ENCODE measurements at places on chromosomes 2 and 18.

DNA sequence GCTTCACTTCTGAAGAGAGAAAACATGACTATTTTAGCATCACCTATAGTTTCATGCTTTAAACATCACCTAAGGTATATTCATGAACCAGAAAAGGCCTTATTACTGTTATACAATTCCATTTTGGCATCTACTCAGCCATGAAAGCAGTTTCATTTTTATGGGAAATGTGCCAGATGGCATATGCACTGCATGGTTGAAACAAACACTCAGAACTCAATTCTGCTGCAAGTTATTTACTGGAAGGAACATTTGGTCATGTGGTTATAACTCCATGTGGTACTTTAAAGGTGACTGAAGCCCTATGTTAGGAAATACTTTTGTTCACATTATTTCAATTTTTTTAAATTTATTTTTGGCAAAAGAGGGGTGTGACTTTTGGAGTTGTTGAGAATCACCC is 287.5 kb upstream of the CRIM1 start:
- no peak for DNase-seq

- no peak for DNase-seq
These were observed 214.2 kb downstream of the SOCS6 start for GRCh38 chr18:70503060-70503459.

DNA sequence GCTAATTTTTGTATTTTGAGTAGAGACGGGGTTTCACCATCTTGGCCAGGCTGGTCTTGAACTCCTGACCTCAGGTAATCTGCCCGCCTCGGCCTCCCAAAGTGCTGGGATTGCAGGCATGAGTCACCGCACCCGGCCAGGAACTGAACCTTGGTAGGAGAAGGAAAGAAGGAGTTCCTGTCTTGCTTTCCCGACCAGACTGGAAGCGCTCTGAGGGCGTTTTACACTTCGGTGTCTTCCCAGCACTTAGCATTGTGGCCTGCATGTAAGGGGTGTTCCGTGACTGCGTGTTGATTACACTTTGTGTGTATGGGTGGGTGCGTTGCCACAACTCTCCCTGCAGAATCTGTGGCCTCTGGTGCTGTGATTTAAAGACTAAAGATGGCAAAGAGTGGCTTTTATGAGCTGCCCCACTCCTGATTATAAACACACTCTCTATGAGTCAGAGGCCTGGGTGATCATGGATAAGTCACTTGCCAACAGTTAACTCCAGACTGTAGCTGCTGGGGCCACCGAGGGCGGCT is 46.0 kb downstream of the ODC1 start:
- no peak for DNase-seq

- DNase-seq: no peak
These were observed 135.0 kb upstream of the PKDCC start for GRCh38 chr2:41912776-41913175.

DNA sequence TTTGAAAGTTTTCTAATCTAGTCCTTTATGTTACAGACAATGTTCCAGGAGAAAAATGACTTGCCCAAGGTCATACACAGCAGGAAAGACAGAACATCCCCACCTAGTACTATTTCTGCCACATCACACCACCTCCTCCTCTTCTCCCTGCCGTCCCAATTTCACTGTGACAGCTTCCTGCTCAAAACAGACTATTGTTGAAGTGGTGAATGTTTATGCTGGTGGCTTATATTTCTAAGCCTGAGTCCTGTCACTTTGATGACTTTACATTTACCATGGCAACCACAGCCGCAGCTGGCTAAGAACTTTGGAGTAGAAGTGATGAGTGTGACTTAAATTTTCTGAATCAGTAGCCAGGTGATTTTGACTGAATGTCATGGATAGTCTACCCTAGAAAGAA is 10.0 kb downstream of the GALNT5 start:
- DNase-seq: no peak

- no peak for DNase-seq
These were observed 14.2 kb upstream of the RAB27B start for GRCh38 chr18:54813977-54814565.

GRCh38 chr2:223720367-223720766 is 117.0 kb downstream of the AP1S3 start:
- no peak for DNase-seq

GRCh38 chr18:58784601-58785137 is 80.0 kb upstream of the ZNF532 start:
- DNase-seq: no peak
